ENCODE measurements at places on chromosomes 6 and 20. TPM values are rescaled to one million over a fixed set of nuclear protein-coding genes. Genes with fewer than 3 reads are reported as not detected.

Gene SIM1
- total RNA-seq: not detected

DNA sequence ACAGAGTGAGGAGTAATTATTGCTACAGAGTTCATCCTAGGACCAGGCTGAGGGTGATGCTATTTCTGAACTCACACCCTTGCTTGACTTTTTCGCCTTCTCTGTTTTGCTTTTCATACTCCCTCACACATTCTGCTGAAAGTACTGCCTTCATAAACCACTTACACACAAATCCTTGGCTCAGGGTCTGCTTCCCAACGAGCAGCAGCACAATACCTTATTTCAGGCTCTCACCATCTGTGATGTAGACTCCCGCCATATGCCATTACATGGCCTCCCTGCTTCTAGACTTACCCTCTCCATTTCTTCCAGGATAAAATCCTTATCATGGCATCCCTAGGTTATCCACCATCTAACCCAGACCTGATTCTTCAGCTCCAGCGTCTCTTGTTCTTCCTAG, 321.3 kb upstream of the SPTLC3 start:
- DNase-seq: no peak

- DNase-seq: no peak
These were observed 222.0 kb downstream of the ATXN1 start for GRCh38 chr6:16539086-16539931.

GRCh38 chr6:48986845-48987244, 476.2 kb downstream of the MMUT start:
- DNase-seq: no peak

GRCh38 chr20:934186-934840, 18.2 kb upstream of the ANGPT4 start:
- DNase-seq: no peak

Gene OR2H1
- total RNA-seq: not detected

- DNase-seq: no peak
These were observed 217.7 kb upstream of the SULF2 start for GRCh38 chr20:48003021-48003420.

Gene MROH8
- total RNA-seq: 2.2 TPM

Gene SLC32A1
- not detected for total RNA-seq

Gene TNF
- total RNA-seq: 115 TPM

DNA sequence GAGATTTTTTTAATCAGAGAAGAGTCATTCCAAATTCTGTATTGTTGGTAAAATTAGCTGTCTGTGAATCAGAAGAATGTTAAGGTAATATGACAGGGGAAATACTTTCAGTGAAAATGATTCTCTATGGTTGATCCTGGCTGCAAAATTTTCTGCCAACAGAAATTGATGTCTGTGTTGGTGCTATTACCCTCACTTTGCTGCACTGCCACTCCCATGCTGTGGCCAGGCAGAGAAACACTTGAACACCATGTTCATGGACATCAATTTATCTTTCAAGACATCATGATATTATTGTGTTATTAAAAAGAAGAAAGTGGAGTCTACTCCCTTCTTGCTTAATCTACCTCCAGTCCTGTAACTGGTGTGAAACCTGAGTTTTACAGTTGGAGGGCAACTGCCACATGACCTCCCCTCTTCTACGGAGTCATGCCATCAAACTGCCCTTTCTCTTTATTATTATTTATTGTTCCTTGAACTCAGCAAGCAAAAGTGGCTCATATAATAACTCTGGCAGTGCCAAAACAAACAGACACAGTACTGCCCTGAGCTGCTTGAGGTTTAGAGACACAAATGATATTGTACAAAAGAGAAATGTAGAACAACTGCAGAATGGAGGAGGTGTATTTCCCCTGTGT, 288.0 kb upstream of the JAG1 start:
- no peak for DNase-seq

DNA sequence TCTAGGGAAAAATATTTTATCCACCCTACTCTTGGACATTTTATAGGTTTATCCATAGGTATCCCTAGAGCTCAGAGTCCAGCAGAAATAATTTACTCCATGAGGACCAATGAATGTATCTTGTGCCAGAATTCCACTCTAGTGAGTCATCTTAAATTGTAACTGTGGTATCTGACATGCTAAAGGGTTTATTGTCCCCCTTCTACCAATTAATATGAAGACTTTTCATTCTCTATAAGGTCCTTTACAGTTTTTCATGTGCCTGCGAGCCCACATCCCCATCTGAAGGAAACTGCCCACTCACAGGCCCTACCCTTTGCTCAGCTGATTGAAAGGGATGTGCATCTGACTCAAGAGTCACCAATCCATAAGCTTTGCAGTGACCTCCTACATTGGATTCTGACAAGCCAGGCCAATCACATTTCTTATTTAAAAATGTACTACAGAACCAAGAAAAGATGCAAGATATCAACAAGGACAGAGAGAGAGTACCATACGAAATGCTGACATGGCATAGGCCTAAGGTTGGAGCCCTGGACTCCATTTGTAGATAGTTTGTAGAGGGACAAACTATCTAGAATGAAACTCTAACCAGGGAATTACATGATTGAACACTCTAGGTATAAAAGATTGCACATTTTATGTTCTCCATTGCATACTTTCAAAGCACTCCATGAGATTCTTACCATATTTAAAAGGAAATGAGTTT, 93.4 kb upstream of the DEFB112 start:
- no peak for DNase-seq

DNA sequence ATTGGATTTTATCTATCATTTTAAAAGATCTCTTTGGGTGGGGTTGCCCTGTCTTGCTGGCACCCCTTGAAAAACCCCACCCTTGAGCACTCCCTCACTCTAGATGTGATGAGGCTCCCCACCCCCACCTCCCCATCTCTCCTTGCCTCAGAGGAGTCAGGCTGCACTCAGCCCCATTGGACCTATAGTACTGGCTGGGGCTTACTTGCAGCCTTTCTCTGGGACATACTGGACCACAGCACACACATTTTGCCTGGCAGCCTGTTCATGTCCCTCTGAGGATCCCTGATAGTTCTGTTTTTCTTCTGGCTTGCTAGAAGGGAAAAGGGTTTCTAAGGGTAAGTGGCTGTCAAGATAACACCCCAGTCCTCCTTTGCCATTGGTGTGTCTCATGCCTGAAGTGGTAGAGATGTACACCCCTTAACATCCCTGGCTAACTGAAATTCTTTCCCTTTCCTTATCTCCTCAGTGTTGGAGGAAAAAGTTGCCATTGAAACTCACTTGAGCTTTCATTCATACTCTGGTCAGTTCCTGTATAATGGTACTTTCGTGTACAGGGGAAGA, 553.4 kb upstream of the CITED2 start:
- no peak for DNase-seq
